ENCODE measurements at places on chromosomes 5 and 9.

DNA sequence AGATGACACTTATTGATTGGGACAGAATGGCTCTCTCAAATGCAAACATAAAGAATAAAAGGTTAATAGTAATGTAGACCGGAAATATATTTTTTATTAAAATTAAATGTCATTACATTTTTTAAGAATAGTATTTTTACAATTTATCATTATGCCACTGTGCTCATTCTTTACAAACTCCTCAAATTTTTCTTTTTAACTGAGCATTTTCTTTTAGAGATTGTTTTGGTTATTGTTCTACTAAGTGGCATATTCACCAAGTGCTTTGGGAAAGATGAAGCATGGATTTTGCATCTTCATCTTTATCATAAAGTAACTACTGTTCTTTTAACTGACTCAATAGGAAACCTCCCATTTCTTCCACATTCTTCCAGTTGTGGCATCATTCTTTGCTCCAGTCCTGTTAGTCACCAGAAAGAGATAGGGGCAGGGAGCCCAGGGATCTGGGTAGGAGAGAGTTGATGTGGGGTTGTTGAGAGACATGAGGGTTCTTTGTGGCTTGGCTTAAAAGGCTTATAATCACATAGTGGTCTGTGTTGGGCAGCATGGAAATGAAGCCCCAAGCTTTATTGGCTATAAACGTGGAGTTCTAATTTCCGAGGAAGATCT, 69.8 kb downstream of the SYK start:
- DNase-seq: no peak

- DNase-seq: no peak
Measured at GRCh38 chr5:159021901-159022556, 77.7 kb downstream of the EBF1 start.

DNA sequence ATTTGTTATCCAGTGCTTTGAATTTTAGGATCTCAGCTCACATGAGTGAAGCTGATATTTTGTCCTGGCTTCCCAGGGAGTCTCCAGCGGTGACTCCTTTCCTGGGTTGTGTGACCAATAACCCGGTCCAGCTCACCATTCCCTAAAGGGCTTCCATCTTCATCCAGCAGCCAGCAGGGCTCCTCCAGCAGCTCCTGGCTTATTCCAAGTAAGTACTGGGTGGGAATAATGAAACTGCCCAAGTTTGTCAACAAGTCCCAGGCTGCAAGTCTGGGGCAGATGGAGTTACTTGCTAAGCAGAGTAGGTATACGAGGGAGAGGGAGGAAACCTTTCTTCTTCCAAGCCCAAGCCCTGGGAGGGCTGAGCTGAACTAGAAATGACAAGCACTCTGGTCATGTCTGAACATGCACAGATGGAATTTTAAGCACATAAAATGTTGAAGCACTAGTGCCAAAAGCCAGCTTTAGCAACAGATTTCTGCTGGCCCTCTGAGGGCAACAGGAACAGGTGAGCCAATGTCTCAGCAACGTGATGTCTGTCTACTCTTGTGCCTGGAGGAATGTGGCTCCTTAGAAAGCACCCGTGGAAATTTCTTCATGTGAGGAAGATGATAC, 153.7 kb upstream of the DAPK1 start:
- no peak for DNase-seq

DNA sequence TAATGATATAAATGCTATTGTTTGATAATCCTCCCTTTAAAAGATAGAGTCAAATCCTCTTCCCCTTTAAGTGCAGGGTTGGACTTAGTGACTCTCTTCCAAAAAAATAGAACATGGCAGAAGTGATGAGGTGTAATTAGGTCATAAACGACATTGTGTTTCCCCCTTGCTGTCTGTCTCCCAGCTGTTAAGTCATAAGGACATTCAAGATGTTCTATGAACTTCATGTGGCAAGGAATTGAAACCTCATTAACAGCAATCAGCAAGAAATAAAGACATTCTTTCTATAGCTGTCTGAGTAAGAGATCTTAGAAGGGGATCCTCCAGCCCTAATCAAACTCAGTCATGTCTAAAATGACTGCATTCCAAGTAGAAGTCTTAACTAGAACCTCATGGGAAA, 3.3 kb upstream of the SLC25A46 start:
- no peak for DNase-seq

- no peak for DNase-seq
Measured at GRCh38 chr9:121230256-121230655, 28.6 kb upstream of the RAB14 start.

DNA sequence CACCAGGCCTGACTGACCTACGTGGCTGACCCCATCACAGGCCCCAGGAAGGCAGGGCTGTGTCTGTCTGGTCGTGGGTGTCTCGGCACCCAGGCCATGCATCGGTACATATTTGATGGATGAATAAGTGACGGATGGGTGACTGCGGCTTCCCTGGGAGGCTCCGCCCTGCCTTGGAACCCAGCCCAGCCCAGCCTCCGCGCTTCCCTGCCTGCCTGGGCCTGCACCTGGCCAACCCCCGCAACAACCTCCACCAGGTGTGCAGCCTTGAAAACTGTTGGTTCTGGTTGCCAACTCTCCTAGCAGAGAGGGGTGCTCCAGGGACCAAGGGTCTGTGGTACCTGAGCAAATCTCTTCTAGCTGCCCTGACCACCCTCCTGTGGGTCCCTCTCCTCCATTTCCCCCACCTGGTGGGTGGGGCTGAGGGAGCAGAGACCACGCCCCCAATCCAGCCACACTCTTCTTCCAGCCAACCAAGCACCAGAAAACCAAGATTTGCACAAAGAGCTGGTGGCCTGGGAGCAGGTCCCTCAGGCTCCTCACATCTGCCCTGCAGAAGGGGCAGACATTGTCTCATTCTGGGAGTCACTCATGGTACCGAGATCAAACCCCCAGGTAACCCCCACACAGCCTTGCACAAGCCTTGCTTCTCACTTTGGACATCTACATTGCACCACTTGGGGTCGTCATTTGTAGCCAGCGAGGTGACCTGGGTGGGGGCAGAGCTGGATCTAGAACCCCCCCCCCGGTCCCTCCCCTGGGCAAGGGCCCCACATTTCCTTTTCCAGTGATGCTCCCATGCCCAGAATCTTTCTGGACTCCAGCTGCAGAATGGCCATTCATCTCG, 100.6 kb upstream of the IER5L start:
- peak; percentile 56 for DNase-seq

- no peak for DNase-seq
Measured at GRCh38 chr9:86667307-86667706, 280.0 kb downstream of the GAS1 start.

GRCh38 chr9:113307396-113307975, 4.3 kb upstream of the RNF183 start:
- no peak for DNase-seq

DNA sequence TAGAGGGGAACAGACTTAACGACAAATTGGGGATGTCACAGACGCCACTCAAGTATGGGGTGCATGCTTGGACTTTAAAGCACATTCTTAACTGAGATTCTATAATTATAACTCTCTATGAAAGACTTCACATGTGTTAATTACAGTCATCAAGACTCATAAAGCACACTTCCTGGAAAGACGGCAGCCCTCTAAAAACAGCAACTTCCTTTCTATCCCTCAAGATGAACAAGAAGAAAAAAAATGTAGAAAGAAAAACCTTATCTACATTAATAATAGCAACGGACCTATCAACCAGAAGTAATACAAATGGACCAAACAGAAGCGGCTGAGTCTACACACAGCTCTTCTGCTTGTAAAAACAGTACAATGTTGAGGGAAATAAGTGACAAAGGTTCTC, 21.2 kb downstream of the GNAQ start:
- no peak for DNase-seq

DNA sequence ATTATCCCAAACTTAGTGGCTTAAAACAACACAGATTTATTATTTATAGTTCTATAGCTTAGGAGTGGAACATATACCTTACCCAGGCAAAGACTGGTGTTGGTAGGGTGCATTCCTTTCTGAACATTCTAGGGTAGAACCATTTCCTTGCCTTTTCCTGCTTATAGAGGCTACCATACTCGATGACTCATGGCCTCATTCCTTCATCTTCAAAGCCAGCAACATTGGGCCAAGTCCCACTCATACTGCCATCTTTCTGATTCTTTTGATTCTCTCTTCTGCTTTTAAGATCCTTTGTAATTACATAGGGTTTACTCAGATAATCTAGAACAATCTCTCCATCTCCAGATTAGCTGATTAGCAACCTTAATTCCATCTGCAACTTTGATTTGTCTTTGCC, 452.7 kb upstream of the KLF4 start:
- DNase-seq: no peak

- DNase-seq: no peak
Measured at GRCh38 chr5:111851631-111852548, 94.9 kb upstream of the NREP start.

DNA sequence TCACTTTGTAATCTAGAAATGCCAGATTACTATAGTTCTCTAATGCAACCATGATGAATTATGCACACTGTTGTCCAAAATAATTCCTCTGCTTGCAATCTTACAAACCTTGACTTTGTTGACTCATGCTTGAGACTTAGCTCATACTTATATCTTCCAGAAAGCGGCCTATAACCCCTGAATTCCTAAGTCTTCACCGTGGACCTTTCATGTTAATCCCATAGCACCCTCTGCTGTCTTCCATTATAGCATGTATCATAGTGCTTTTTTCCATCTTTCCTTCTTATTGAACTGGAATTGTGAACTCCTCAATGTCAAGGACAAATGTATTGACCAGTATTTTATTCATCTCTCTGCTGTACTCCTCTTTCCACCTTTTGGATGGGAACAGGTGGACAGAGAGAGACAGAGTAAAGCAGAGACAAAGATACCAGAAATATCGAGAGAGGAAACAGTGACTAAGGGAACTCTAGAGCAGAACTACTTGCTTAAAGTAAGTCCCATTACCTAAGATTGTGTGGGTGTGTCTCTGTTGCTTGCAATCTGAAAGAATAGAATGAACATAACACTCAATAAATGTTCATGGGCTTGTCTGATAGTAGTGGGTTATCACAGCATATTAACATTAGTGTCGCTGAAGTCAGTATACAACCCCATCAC, 110.0 kb downstream of the LURAP1L start:
- peak; percentile 62 for DNase-seq

- no peak for DNase-seq
Measured at GRCh38 chr5:3157214-3157613, 405.7 kb upstream of the IRX2 start.

GRCh38 chr9:138096519-138096845, 218.9 kb downstream of the CACNA1B start:
- DNase-seq: no peak

GRCh38 chr5:14713476-14714390, 49.2 kb downstream of the OTULIN start:
- no peak for DNase-seq

DNA sequence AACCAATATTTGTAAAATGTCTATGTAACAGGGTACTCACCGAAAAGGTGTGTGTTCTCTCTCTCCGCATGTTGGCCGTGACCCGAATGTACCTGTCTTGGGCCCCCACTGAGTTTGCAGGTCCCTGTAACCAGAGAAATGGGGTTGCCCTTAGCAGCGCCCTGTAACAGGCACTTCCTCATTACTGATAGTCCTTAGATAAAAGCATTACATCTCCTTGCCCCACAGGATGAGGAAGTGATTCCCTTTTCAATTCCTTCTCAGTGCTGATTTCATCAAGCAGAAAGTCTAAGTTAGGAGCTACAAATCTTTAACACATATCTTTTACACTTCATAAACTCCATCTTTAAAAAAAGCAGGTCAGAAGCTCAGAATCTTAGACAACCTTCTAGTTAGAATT, 15.2 kb upstream of the HMHB1 start:
- no peak for DNase-seq

GRCh38 chr5:112263469-112263868, 155.6 kb downstream of the EPB41L4A start:
- no peak for DNase-seq

GRCh38 chr5:78245136-78245535, 49.4 kb downstream of the AP3B1 start:
- no peak for DNase-seq

- DNase-seq: no peak
Measured at GRCh38 chr5:143957455-143957854, 145.5 kb downstream of the HMHB1 start.

DNA sequence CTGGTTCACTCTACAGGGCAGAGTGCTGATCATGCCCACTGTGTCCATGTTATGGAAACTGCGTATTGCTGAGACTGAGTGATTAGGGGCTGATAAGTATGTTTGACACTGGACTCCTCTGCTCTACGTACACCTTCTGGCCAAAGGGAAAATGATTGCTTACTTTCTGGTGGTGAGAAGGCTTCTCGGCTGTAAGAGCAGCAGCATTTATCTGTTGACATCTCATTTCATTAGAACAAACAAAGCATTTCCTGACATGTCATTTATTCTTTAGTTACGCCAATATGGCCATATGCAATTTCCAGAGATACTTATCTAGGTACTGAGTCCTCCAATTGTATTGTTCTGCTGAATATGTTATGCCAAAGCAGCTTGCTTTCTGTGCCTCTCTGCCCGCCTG, 5.6 kb downstream of the FAXDC2 start:
- no peak for DNase-seq

DNA sequence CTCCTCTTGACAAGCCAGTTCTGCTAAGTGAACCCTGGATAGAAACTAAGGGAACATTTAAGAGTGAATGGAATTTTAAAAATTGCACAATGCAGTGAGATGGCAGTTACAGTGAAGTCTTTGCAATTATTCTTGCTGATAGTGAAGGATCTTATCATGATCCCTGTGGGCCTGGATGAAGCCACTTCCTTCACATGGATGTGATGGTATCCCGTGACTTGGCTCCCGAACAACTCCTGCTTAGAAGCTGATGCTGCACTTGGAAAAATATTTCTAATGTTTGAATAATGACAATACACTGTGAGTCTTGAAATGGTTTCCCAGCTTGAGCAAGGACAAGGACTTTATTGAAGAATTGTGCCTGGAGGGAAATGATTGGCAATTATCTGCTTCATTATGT, 49.2 kb upstream of the NTRK2 start:
- DNase-seq: no peak

GRCh38 chr9:109574061-109574882, 76.2 kb upstream of the PTPN3 start:
- peak; percentile 62 for DNase-seq

- DNase-seq: no peak
Measured at GRCh38 chr5:66653325-66653724, 57.1 kb downstream of the MAST4 start.

DNA sequence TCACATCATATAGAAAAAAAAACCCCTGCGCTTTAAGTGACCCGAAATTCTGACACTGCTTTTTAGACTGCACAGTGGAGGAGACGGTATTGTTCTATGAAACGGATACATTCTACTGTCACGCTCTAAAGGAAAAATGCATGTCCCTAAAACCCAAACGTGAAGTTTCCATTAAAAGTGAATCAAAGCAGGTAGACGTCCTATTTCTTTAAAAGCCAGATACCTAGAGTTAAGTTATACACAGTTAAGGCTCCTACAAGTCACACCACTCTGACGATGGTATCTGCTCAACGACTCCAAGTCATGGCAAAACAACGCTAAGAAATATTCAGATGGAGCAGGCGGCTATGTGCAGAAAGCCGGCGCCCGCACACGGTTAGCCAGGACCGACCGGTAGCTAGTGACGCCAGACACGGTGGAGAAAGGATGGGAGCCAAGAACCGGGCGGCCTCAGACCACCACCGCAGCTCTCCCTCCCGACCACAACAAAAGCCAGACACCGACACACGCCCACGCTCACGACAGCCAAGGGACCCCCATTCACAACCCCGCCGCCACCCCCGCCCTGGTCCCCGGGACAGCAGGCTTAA, 734 bp downstream of the SKP1 start:
- peak; percentile 21 for DNase-seq

- no peak for DNase-seq
Measured at GRCh38 chr5:134403951-134404350, 7.7 kb downstream of the CDKN2AIPNL start.

GRCh38 chr5:77213601-77214000, 3.1 kb downstream of the PDE8B start:
- DNase-seq: no peak

- DNase-seq: no peak
Measured at GRCh38 chr5:82387001-82387818, 109.1 kb upstream of the RPS23 start.

All from ACHN (cell line).